ENCODE measurements at places on chromosomes 2 and 18.

DNA sequence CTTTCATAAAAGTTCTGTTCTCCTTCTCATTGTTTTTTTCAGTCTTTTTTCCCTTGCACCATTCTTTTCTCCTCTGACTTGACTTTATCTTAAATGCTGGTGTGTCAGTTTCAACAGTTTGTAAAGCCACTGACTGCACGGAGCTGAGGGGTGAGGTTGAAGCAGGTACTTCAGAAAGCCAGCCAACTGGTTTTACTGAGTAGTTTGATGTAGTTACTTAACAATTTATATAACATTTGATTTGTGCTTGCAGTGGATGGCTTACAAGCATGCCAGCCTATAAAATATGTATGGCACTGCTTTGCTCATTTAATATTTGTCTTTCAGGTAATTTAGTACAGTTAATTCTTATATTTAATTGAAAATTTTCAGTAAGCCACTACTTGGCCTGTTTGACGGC lies 55.4 kb downstream of the FAM171B start:
- no peak for DNase-seq

- no peak for DNase-seq
Measured at GRCh38 chr2:134683561-134684112, 35.2 kb downstream of the TMEM163 start.

DNA sequence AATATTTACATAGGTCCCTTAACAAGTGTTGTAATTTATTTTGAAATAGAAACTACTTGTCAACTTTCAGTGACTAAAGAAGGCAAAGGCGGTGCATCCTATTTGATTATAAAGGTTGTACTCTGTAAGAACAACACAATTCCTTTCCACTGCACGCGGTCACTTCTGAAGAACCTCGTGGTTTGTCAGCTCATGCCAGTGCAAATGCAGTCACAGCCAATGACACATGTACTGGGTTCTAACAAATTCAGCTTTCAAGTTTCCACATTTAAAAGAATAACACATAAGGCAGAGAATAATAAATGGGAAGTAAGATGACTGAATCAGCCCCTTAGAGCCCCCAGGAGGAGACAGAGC lies 39.7 kb downstream of the CYB5A start:
- DNase-seq = no peak

- DNase-seq = no peak
Measured at GRCh38 chr2:63891488-63892030, 49.9 kb downstream of the UGP2 start.

- no peak for DNase-seq
Measured at GRCh38 chr2:171158790-171159371, 1.8 kb downstream of the TLK1 start.

- no peak for DNase-seq
Measured at GRCh38 chr2:3344897-3345296, 32.7 kb downstream of the EIPR1 start.

DNA sequence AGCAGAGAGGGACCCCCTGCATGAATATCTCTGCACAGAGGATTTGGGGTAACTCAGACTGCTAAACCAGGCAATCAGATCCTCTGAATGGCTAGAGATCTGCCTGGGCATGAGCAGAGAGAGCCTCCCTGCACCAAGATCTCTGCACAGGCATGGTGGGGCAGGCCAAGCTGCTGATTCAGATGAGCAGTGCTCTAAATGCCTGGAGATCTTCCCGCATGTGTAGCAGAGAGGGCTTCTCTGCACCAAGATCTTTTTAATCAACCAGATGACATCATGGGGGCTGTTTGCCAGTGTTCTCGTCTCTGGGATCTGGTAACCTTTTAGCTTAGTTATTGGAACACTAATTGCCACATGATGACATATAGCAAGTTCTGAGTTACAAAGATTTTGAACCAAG lies 301.3 kb upstream of the GALNT5 start:
- DNase-seq = no peak

DNA sequence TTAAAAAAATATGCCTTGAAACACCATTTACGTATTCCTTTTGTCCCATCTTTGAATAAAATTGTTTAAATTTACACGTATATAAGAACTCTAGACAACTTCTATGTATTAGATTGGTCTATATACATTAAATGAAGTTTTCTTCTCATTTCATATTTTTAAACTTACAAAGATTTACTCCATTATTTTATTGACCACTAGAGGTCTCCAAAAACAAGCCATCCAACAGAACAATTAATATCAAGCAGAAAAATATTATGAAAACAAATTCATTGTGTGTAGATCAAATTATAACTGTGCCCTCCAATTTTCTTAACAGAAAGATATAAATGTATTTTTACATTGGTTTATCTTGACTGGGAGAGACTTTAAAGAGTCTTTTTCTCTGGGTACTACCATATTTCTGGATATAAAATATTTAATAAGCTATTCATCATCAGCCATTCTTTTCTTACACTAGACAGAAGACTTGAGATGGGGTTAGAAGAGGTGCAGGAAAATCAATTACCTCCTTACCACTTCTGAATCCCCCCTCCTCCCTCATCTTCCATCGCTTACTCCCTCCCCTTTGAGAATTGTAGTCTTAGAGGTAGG lies 66.5 kb downstream of the DPP4 start:
- no peak for DNase-seq

DNA sequence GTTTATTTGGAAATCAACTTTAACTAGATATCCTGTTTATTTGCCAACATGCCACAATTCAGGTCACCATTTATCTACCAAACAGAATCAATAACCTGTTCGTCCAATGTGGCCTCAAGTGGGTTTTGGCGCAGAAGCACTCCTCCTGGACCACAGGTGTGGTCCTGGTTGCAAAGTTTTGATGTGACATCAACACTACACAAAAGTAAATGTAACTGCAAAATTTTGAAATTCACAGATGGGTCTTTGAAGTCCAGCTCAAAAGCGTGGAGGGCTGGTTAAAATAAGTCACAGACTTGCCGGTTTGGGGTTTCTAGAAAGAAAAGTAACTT lies 474 bp upstream of the GCA start:
- DNase-seq = no peak

DNA sequence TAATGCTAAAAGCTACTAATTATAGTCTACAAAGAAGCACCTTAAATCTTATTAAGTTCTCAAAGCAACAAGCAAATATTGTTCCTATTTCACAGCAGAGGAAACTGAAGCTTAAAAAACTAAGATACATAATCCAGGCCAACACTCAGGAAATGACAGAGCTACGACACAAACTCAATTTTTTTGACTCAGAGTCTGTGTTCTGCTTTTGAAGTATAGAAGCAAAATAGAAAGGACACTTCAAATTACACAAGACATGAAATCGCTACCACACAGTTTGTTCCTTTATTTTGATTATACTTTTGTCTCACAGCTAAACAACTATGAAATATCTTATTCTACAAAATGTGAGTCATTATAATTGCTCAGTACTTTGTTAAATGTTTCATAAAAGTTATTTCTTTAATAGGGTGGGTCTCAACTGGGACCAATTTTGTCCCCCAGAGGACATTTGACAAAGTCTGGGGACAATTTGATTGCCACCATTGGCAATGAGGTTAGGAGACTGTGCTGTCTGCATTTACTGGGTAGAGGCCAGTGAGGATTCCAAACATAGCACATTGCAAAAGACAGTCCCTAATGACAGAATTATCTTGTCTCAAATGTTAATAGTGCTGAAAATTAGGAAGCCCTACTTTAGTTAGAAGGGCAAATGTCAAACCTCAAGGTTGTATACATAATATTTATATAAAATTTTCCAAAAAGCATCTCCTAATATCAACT lies 101.5 kb upstream of the GRB14 start:
- DNase-seq = no peak

DNA sequence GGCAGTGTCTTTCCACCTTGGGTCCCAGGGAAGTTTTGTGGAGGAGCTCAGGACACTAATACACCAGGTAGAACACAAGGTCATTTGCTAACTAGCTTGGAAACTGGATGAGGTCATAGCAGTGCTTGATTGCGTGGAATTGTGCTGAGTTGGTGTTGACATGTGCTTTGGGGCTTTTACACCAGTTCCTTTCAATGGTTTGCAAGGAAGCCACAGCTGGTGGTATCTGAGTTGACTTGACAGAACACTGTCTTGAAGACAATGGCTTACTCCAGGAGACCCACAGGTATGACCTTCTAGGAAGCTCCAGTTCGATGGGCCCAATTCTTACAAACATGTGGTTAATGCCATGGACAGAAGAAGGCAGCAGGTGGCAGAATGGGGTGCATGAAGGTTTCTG lies 5.9 kb downstream of the CTLA4 start:
- DNase-seq = no peak

- DNase-seq = no peak
Measured at GRCh38 chr2:149063177-149063576, 24.7 kb downstream of the LYPD6B start.

- no peak for DNase-seq
Measured at GRCh38 chr2:69685321-69686048, 41.9 kb upstream of the AAK1 start.

DNA sequence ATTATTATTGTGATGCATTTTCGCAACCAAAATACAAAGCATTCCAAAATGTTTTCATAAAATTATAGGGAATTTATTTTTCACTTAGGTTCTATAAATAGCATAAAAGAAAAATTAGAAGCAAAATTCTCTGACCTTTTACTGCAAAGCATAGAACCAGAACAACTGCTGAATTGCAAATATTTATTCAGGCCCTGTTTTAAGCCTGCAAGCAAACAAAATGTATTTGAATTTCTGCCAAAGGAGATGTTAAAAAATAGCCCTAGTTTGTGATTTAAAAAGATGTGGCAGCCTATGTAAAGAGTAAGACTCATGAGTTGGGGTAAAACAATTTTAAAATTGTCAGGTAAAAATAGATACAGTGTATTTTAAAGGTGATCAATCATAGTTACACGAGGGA lies 138.1 kb downstream of the KCNJ3 start:
- no peak for DNase-seq

- no peak for DNase-seq
Measured at GRCh38 chr18:23995180-23995579, 19.4 kb upstream of the TTC39C start.

DNA sequence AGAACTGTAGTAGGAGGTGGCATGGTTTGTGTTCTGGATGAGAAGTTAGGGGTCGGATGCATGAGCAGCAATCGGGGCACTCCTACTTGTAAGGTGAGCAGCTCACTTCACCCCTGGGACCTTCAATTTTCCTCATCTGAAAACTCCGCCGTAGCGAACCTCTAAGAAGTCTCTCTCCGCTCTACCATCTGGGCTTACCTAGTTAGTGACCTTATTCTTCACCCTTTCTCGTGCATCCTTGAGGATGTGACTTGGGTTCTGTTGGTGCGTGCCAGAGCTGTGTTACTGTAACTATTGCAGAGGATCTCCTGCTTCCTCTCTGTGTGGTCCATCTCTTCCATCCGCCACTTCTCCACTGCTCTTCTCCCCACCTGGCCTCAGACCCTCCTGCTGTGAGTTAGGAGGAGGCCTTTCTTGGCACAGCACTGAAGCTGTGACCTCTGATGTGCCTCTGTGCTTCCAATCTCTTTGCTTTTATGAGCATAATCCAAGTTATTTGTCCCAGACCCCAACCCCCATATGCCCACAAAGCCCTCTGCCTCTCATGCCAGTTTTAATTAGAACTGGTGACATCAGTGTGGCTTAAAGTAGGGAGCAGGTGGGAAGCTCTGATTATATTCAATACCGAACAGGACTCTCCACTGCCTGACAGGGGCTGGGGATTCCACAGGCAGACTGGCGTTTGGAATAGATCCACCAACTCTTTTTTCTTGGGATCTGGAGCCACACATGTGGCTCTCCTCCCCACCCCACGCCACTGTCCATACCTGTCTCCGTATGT lies 178.4 kb downstream of the BCL2 start:
- DNase-seq = no peak

- no peak for DNase-seq
Measured at GRCh38 chr2:2010251-2010650, 265.9 kb upstream of the PXDN start.

- DNase-seq = no peak
Measured at GRCh38 chr2:231525248-231526163, 4.7 kb downstream of the NMUR1 start.

GRCh38 chr2:45261746-45262145 lies 252.5 kb upstream of the SIX2 start:
- no peak for DNase-seq

DNA sequence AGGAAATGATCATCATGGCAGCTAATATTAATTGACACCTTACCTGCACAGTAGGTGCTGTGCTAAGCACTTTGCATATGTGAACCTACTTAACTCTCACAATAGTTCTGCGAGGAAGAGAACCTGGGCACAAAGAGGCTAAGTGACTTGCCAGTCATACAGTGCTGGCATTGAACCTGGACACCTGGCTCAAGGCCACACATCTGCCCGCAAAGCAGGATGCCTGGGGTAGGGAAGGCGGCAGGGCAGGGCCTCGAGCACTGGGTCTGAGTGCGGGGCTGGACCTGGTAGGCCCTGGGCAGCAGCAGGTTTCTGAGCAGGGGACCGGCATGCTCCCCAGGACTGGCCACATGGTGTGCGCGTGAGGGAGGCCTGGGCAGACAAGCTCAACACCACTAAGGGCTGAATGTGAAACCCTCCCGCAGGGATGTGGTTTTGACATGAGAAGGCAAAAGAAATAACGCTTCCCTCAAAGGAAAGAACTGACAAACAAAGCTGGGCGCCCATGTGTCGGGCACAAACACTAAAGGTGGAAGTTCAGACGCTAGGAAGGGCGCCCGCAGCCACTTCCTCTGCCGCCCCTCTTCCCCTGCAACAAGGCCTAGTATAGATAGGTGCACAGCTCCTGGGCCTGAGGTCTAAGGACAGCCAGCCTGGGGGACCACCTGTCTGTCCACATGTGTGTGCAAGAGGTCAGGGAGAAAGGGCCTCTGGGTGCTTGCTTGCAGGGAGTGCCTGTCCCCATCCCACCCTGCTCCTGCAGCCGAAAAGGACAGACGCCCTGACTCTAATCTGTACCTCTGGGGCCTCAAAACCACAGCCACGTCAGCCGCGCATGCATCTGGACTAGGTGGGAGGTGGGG lies 92.5 kb downstream of the ZFP36L2 start:
- no peak for DNase-seq
